H54 (cell line): ENCODE measurements at places on chromosomes 13 and 19.

DNA sequence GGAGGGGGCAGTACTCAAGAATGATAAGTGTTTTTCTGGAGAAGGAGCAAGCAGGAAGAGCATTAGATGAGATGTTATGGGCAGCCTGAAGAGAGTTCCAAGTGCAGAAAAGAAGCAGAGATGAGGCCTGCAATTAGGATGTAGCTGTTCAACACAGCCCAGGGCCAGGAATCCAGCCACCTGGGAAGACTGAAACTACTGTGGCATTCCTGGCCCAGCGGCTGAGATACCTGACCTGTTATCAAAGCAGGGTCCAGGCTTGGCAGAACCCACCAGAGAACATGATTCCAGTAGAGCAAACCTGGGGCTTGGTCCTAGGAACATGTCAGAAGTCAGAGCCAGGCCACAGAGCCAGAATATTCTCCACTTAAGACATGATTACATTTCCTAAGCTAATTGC, 73.3 kb upstream of the LRCH1 start:
- DNase-seq, result no peak

GRCh38 chr13:33052506-33053280, 36.5 kb downstream of the KL start:
- no peak for DNase-seq

GRCh38 chr19:3365836-3366752, at the start of gene NFIC:
NFIC (plus strand) TSS chr19:3366583; CDS start chr19:3366637, 54 bp downstream.
- peak; percentile 84 for DNase-seq

- DNase-seq, result no peak
Measured at GRCh38 chr13:19927117-19927748, 31.3 kb upstream of the ZMYM2 start.

DNA sequence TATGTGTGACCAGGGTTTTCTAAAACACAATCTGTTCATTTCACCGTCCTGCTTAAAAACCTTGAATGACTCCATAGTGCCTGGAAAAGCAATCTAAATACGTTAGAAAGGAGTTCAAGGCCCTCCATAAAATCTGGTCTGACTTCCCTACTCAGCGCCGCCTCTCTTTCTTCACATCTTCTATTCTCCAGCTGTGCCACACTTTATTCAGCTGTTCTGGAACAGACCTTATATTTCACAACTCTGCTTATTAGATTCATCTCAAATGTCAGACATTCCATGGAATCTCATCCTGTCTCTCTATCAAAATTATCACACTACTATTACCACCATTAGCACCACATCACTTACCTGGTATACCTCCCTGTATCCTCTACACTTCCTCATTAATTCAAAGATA, 19.8 kb upstream of the SPART start:
- no peak for DNase-seq

- DNase-seq, result no peak
Measured at GRCh38 chr13:109100705-109101304, 471.4 kb downstream of the MYO16 start.

- no peak for DNase-seq
Measured at GRCh38 chr13:80740071-80740470, 399.1 kb upstream of the SPRY2 start.

GRCh38 chr13:64640002-64640401, 2590.1 kb downstream of the PCDH9 start:
- DNase-seq, result no peak

GRCh38 chr19:6610934-6611852, 20.2 kb upstream of the CD70 start:
- peak; percentile 47 for DNase-seq

DNA sequence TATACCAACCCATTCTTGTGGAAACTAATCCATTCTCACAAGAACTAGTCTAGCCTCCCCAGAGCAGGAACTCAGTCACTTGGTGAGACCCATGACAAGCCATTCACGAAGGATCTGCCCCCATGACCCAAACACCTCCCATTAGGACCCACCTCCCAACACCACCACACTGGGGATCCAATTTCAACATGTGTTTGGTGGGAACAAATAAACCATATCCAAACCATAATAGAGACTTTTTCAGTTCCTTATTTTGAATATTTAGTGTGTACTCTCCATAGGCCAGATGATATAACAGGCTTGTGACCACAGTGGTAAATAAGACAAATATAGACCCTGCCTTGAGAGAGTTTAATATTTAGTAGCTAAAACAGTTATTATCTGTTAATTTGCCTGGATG, 227.5 kb upstream of the SERP2 start:
- DNase-seq, result no peak

- DNase-seq, result peak; percentile 63
Measured at GRCh38 chr19:40191836-40192646, 815 bp downstream of the MAP3K10 start.

DNA sequence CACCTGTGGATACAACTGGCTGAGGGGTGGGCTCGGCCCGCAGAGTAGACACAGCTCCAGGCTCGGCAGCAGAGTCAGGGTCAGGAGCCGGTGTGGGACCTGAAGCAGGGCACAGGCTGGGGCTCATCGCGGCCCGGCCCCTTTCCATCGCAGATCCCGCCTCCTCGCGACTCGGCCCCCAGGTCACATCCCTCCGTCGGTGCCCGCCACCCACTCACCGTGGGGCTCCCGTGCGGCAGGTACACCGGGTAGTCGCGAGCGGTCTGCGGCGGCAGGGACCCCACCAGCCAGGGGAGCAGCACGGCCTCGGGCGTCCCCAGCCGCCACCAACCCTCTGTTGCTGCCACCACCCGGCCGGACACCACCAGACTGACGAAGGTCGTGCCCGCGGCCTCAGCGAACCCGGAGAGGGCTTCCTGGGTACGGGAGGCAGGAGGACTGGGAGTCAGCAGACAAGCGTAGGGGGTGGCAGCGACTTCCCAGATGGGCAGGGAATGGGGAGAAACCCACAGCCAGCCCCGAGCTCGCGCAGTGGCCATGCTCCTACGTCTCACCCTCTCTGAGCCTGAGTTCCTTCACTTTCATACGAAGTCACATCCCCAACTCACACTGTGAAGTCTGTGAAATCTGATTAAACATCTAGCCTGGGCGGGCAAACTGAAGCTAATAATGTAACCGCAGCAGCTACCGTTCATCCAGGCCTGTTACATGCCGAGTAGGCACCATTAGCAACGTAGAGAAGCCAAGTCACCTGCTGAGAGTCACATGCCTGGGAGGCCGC, 3.7 kb downstream of the FUZ start:
- DNase-seq, result no peak

GRCh38 chr19:45290381-45290931, 32.2 kb downstream of the CKM start:
- no peak for DNase-seq
